ENCODE measurements at places on chromosomes 7 and 10.
A peak's percentile ranks its signal among the peaks of the same experiment; 100 is the strongest.

GRCh38 chr10:58888957-58889356 is 287.5 kb upstream of the PHYHIPL start:
- no peak for DNase-seq

GRCh38 chr7:104126411-104126841 is 81.4 kb downstream of the ORC5 start:
- DNase-seq, result no peak

GRCh38 chr7:128804484-128804883 is 12.7 kb downstream of the CCDC136 start:
- DNase-seq, result no peak

DNA sequence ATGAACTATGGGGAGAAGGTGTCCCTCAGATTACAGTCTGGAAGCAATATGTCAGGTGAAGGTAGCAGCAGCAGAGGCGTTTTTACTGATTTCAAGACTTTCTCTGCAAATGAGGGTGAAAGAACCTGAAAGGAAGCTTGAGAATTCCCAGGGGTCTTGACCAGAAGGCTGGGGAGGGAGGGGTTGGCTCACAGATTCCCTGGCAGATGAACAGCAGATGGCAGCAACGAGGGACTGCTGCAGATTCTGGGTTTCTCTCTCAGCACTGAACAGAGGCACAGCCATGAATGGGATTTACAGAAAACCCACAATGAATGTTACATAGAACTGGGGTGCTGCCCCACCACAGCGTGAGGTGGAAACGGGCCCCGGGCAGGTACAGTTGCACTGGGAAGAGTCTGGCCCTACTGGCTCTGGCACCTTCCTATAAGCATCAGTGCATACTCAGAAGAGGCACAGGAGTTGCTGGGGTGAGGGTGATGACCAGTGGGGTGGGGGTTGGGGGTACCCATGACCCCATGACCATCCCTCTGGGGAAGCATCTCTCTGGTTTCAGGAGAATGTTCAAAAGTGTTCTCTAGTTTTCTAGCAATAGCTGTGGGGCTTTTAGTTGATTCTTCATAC is 317.8 kb downstream of the SH2D4B start:
- DNase-seq, result no peak

DNA sequence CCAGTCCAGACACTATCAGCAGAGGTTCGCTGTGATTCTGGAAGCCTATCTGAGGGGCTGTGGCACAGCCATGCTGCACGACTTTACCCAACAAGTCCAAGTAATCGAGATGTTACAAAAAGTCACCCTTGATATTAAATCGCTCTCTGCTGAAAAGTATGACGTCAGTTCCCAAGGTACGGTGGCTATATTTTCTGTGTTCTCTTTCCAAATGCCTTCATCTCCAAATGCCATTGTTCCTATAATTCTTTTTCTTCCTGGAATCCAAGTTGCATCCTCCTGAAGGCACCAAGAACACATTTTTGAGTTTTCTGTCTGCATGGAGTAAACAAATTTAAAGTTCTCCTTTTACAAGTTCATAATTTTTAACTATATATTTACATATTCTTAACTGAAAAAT is 7.7 kb downstream of the PIK3CG start:
- DNase-seq, result no peak

GRCh38 chr7:90320418-90320800 is 695 bp downstream of the FAM237B start:
- DNase-seq, result no peak

DNA sequence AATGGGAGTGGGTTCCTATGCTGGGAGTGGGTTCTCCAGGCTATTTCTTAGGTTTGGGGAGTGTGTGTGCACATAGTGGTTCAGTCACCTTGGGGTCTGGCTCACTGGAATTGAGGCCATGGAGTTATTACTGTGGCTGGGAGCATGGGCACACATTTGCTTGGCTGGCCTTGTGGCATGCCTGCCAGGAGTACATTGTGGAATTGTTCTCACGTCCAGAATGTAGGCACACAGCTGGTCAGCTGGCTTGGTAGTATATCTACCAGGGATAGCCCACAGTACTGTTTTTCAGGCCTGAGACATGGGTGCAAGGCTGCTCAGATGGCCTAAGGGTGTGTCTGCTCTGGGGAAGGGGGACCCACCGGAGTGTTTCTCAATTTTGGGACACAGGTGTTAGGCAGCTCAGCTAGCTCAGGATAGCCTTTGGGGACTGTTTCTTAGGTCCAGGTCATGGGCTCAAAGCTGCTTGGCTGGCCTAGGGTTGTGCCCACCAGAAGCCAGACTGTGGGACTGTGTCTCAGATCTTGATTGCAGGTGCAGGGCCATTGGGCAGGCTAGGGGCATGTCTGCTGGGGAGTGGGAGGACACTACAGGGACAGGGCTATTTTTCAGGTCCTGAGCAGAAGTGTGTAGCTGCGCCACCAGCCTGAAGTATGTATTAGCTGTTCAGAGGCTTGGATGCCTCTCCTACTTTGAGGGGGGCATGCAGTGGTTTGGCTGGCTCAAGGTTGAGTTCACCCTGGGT is 50.6 kb downstream of the TMEM168 start:
- no peak for DNase-seq

GRCh38 chr7:47719675-47720074 is 137.8 kb upstream of the TNS3 start:
- DNase-seq, result no peak

GRCh38 chr7:96076350-96076707 is 245.6 kb downstream of the SLC25A13 start:
- DNase-seq, result no peak

GRCh38 chr10:48444266-48444665 is 137.8 kb downstream of the MAPK8 start:
- DNase-seq, result no peak

- DNase-seq, result no peak
Measured at GRCh38 chr10:8998751-8999150, 944.3 kb downstream of the GATA3 start.

DNA sequence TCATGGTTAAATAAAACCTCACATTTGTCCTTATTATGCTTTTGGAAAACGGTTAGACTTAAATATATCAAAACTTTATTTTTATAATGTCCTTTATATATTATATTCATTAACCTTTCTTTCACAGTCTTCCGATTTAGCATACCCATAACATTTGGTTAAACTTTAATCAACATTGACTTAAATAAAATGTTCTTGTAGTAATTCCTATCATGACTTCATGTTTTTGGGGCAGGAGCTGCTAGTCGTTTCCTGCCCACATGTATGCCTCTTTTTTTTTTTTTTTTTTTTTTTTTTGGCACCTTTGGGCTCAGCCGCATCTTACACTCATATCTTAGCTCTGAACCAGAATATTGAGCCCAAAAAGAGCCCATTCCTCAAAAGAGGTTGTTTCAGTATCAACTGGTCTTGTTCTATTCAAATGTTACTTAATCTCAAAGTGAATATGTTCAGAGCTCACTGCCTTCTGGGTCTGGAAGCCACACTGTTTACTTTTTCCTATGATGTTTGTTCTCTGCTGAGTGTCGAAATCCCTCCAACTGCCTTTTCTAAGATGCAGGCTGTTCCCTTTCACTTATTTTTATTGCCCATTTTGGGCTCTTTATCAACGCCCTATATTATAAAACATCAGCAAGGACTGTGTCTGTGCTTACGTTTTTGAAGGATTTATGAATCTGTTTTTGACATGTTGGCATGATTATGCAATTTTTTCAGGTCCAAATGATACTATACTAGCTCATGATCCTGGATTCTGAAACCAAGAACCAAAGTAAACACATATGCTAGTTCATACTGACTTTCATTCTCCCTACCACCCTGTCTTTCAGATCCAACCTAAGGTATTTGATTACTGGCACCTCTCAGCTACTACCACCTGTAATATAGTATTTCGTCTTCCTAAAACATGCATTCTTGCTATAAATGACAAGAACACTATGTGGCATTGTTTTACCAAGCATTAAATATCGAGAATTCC is 914.4 kb downstream of the PCDH15 start:
- DNase-seq, result no peak

GRCh38 chr10:6400331-6400730 is 179.7 kb downstream of the PRKCQ start:
- DNase-seq, result no peak

GRCh38 chr10:118775478-118775877 is 20.7 kb upstream of the CACUL1 start:
- DNase-seq, result no peak

DNA sequence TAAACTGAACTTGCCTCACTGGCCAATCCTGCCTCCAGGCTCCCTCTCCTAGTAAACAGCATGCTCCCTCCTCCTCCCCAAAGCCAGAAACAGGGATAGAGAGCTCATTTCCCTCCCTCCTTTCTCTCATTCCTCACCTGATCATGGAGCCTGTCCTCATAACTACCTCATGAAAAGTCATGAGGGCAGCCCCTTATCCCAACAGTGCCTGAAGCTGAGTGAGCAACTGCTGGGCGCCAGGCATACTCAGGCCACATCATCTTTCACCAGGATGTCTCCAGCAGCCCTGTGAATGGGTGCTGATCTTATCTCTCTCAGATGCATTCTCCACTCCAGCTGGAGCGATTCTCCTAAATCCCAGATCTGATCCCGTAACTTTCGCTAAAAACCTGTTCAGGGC is 307.2 kb downstream of the PRPF18 start:
- no peak for DNase-seq

- DNase-seq, result no peak
Measured at GRCh38 chr7:1160670-1161021, 650 bp upstream of the ZFAND2A start.

DNA sequence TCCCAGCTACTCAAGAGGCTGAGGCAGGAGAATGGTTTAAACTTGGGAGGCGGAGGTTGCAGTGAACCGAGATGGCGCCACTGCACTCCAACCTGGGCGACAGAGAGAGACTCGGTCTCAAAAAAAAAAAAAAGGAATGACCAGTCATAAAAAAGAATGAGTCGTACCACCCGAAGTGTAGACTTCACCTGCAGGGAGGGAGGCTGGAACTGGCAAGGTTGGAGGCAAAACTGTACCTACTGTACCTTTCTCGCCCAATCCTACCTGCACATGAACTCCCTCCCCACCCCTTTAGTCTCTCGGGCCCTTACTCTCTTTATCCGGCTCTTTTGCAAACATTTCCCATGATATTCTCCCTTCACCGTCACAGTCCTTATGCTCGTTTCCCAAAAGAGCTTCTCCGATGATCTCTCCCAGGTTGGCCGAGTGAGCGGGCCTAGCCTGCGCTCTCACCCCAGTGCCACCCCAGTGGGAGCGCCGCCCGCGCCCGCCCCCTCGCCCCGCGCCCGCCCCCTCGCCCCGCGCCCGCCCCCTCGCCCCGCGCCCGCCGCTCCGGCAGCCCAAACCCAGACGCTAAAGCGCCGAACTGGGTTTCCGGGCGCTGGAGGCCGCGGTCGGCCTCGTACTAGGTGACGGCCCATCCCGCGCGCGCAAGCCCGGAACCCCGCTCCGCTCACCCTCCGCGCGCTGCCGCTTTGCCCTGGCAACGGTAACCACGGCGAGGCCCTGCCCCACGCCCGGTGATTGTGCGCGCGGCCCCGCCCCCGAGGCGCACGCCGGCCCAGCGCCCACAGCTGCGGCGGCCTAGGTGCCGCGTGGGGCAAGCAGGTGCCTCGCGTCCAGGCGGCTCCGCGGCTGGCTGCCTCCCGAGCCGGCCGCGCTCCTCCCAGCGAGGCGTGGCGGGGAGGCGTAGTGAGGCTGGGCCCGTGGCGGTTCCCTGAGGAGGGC is at the start of gene SMKR1:
TSS of gene SMKR1 (plus strand) at position 772 of the 948 bp plus-strand sequence. CDS start 294 bp downstream, outside the sequence.
- peak; percentile 75 for DNase-seq

Data from ureter (tissue), 1 donor.